ENCODE measurements at places on chromosomes 4 and X.
A peak's percentile ranks its signal among the peaks of the same experiment; 100 is the strongest.

DNA sequence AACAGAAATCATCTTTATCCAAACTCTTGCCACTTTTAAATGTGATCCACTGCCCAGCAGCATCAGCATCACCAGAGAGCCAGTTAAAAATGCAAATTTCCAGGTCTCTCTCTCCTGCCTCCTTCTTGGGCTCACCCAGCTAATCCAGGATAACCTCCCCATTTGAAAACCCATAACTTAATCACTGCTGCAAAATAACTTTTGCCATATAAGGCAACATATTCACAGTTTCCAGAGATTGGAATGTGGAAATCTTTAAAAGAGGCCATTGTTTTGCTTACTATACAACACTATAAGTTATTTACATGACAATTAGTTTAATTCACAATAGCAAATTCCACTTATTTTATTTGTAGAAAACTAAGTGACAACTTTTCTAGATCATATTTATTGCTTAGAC lies 4.8 kb upstream of the EXOSC9 start:
- DNase-seq: no peak

DNA sequence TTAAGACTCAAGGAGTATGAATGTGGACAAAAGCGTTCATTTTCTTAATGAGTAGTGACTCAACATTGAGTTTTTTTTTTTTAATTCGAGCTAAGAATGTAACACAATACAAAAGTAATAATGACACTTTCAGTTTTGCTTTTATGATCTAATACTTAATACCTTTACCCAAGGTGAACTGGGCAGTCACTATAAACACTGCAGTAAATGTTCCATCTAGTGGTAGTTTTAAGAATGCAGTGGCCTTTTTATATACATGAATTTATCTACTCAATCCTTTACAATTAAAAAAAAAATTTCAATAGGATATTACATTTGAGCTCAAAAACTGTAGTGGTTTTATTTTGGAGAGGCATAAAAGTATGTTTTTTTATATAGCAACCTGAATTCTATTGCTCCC lies 33.9 kb downstream of the PDK3 start:
- DNase-seq: peak; percentile 37

GRCh38 chr4:20044966-20045365 lies 206.7 kb upstream of the SLIT2 start:
- DNase-seq: no peak

DNA sequence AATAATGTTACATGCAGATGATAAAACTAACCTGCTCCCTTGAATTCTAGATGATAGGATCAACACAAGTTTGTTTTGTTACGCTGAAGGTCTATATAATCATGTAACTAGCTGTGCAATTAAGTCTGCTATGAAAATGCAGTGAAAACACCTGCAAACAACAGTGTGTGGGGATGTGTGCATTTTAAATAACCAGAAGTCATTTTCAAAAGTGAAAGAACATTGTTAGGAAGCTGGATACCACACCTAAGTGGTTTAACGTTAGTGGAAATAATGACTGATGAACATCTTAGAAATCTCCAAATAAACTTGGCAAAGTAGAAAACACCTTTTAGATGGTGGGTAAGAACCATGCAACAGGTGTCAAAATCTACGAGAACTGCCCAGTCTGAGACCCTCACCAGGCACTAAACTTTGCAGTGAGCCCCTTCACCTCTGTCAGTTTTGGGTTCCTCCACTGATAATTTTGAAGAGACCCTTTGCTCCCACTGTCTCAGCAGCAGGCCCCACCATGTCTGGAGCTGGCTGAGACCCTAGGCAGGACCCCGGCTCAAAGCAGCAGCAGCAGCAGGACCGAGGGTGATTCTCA lies 36.6 kb downstream of the CHST7 start:
- no peak for DNase-seq

All from ELR (cell line).